ENCODE measurements at places on chromosomes 11 and 22.

DNA sequence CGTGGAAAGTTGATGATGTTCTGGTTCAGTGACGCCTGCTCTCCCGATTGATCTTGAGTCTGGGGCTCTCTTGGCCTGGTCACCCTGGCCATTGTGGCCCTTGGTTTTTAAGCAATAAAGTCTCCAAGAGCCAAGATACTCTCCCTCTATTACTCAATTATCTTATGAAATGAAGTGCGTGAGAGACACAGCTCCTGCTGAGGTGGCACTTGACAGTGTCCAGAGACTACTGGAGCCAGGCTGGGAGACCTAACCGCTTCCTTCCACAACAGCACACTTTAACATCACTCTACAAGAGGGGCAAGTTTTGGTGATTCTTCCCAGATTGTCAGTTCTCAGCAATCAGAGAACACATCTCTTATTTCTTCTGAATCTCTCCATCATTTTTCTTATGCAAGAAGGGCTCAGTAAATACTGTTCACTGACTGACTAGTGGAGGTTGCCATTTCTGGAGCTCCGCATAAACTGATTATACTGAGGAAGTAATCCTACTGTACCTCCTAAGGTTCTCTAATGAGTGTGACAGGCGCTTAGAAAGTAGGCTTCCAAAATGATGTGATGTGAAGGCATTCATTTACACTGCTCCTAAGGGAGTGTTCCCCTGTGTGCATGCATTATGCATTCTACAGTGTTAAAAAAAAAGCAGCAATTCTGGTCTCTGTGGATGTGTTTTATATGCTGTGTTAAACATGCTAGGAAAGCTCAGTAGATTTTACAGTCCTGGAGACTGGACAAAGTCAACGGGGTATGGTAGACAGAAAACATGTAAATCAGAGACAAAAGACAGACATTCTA, 968.0 kb downstream of the OPCML start:
- DNase-seq: no peak

- DNase-seq: no peak
These were observed 89.6 kb downstream of the PHF21B start for GRCh38 chr22:44920183-44920582.

GRCh38 chr22:49640366-49641095, 187.1 kb downstream of the BRD1 start:
- DNase-seq: no peak

DNA sequence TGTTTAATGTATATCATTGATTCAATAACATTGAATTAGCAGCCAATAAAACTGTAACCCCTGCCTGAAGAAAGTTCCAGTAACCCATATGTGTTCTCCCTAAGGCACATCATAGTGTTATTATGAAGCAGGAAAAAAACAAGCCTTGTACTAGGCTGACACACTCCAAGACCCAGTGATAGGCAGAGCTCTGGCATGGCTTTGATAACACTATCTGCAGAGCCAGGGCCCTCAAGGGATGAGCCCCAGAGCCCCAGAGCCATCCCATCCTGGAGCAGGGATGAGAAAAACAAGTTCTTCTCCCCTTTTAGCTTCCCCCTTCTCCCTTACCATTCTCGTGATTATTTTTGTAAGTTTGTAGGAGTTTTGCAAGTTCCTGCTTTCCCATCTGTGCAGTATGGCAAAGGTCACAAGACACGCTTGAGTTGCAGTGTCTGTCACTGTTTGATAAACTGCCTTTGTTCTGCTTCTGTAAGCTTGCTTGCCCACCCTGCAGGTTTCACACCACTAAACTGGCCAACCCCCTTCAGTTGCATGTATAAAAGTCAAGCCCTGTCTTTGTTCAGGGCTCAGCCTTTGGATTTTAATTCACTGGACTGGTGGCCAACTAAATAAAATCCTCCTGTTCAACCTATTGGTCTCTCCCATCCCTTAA, 22.3 kb upstream of the GUCY1A2 start:
- DNase-seq: no peak

DNA sequence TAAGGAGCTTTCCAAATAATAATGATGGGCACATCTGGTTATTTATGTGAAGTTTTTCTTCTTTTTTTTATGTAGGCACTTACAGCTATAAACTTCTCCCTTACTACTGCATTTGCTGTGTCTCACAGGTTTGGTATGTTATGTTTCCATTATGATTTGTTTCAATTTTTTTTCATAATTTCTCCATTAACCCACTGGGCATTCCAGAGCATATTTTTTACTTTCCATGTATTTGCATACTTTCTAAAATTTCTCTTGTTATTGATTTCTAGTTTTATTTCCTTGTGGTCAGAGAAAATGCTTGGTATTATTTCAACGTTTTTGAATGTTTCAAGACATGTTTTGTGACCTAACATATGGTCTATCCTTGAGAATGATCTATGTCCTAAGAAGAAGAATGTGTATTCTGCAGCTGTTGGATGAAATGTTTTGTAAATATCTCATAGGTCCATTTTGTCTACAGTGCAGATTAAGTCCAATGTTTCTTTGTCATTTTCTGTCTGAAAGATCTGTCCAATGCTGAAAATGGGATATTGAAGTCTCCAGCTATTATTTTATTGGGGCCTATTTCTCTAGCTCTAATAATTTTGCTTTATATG, 362.1 kb downstream of the DDX10 start:
- no peak for DNase-seq

All from B cell (primary cell).